ENCODE measurements at places on chromosomes 6 and 20.

GRCh38 chr20:25532971-25533391, 52.4 kb downstream of the NINL start:
- DNase-seq, result no peak

DNA sequence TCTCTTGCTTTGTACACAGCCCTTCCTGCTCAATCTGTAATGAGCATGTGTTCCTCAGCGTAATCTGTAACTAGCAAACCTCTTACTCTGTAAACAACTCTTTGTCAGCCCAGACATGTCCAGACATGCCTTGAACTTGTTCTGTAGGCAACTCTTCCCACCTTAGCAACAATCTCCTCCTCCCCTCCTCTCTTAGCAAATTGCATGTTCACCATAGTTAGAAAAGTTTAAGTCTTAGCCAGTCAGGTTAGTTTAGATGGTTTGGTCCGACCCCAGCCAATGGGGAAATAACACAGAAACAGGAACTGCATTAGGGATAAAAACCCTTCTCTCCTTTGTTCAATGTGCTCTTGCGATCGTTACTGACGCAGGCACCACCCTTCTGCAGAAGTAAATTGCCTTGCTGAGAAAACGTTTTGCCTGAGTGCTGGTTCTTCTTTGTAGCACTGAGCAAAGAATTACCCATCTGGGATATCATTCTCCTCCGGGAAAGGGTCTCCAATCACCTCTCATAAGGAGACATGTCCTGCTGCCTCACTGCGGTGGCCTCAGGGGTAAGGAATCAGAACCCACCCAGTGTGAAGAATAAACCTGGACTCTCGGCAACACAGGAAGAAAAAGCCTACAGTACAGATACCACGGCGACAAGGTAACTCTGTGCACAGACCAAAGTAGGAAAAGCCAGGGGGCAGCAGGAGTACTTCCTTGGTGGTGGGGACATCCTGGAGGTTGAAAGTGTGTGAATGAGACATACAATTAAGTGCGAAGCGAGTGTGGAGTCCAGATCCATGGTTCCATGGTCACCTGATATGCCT, 26.2 kb downstream of the PLN start:
- DNase-seq, result no peak

DNA sequence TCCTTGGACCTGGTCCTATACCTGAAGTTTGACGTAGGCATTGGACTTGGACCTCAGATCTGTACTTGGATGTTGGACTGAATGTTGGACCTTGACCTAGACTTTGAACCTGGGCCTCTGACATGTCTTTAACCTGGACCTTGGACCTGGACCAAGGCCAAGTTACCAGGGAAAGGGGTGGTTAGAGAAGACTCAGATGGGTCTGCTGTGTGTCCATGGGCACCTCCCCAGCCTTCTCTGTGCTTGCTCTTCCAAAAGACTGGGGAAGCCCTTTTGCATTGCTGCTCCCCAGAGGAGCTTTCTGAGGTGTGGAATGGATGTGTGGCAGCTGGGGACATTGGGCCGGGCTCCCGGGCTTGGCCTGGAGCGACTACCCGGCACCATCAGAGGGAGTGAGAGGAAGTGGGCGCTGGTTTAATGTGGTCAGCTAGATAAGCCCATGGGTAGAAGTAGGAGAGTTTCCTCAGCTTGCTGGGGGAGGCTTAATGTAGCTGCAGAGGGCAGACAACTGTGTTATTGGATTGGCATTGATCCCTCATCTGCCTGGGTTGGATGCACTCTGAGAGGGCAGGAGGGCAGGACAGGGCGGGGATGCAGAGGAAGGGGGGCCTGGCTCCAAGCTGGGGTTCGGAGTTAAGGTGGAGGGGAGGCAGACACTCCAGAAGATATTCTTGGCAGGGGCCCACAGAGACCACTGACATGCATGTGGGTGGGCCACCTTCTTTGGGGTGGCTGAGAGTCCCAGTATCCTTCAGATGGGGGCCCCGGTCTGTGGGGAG, 4.2 kb downstream of the SCRT2 start:
- DNase-seq, result no peak

DNA sequence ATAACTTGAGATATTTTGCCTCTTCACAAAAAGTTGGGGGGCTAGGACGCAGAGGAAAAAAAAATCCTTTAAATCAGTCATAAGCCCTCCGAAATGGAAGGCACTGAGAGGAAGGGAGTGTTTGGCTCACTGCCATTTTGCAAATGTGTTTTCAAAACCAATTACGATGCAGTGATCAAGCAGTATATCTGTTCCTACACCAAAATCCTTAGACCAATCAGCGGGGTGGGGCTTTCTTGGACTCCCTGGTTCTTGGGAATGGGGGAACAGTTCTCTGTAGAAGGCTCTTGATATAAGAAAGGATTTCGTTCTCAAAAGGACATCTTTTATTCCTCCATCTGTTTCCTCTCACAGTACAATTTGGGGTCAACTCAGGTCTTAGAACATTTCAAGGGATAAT, 478.6 kb upstream of the JARID2 start:
- no peak for DNase-seq

GRCh38 chr6:41720262-41720620, 15.2 kb downstream of the TFEB start:
- no peak for DNase-seq

GRCh38 chr6:40331545-40331944, 255.6 kb downstream of the LRFN2 start:
- no peak for DNase-seq
